Osteoblast (primary cell): ENCODE measurements at places on chromosomes 1 and 21. TPM values are rescaled to one million over a fixed set of nuclear protein-coding genes. Genes with fewer than 3 reads are reported as not detected.

The APCS gene
- not detected in 2 replicates for total RNA-seq

The LCK gene
- total RNA-seq: 0.29 TPM in 1 of 2 replicates, not detected in the other

The PIK3C2B gene
- total RNA-seq: 0.36 and 2.1 TPM in 2 replicates

The SEC16B gene
- total RNA-seq: 2.9 and 3.3 TPM in 2 replicates

The SZRD1 gene
- 63.6 and 66.2 TPM in 2 replicates for total RNA-seq

The PGBD5 gene
- under 0.01 and 0.29 TPM in 2 replicates for total RNA-seq

The GRIK3 gene
- not detected in 2 replicates for total RNA-seq
